ENCODE measurements at places on chromosomes 5 and 9.

GRCh38 chr9:92761686-92762085 lies 2.9 kb downstream of the BICD2 start:
- no peak for DNase-seq

- DNase-seq, result no peak
Measured at GRCh38 chr5:33276628-33276950, 164.2 kb upstream of the TARS1 start.

GRCh38 chr9:90873422-90873821 lies 71.8 kb downstream of the SYK start:
- DNase-seq, result no peak

DNA sequence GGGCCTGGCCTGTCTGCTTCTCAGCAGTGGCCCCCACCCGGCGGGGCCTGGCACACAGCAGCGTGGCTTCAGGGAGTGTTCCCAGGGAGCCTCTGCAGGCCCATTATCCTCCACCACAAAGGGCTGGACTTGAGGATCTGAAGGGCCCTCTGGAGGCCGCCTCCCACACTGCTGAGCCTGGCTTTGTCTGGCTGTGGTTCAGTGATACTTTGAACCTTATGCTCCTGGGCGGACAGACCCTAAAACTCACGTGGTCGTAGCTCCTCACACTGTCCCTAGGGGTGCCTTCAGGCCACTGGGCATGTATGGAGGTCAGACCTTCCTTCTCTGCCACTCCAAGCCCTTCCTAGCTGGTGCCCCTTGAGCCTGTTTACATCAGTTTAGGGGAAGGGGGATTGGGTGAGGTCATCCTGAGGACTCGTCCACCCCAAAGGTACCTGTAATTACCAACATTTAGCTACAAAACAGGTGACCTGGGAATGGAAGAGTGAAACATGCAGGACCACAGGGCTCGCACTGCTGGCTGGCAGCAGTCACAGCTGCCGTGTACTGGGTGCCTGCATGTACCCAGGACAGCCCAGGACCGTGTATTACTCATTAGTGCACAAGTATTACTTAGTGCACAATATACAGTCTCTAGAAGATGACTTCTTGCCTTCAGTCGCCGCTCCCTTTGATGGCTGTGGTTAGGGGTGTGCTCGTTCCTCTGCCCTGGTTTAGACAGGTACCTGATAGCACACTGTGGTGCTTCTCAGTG lies 8.5 kb downstream of the GRHPR start:
- no peak for DNase-seq

GRCh38 chr9:127974769-127975261 lies 6.0 kb downstream of the EEIG1 start:
- DNase-seq, result no peak

DNA sequence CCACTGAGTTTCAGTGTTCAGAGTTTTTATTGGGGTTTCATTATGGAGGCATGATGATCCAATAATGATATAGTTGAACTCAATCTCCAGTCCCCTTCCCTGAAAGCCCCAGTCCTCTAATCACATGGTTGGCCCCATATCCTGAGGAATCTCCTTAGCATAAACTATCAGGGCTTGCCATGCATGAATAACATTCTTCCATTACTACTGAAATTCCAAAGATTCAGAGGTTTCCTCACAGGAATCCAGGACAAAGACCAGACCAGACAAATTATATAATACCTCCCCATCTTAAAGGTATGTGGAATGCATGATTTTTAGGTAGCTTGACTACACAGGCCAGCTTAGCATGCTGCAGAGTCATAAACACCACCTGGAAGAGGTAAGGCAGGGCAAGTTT lies 15.5 kb upstream of the LRRTM2 start:
- DNase-seq, result no peak

DNA sequence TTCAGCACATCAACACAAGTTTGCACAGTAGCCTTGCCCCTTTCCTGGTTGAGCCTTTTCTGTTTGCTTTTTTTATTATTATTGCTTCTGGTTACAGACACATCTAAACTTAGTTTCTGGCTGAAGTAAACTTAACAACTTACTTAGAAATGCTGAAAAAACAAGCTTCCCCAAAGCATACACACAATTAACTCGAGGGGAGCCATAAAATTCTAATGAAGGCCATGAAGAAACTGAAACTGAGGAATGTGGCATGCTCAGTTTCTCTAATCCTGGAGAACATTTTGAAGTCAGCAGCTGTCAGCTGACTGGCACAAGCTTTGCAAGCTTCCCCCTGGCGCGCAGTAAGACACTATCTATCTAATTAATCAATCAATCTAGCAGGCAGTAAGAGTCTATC lies 3.7 kb downstream of the MYO10 start:
- no peak for DNase-seq

DNA sequence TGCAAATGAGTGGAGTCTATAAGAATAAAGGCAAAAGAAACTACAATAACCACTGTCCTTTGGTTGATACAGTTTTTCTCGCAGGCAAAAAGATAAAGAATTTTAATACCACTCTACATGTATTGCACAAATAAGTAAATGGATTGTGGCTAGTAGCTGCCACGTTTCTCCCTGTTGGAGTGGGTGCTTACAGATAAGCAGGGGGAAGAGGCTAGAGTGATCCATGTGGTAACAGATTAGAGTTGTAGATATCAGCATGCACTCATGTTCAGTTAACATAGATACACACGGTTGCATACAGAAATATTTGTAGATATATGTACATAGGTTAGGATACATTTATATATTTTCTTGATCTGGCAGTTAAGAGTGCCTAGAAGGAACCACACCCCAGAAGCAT lies 179.5 kb downstream of the ARHGEF28 start:
- no peak for DNase-seq

- DNase-seq, result no peak
Measured at GRCh38 chr9:113957821-113958341, 81.8 kb downstream of the ZNF618 start.

DNA sequence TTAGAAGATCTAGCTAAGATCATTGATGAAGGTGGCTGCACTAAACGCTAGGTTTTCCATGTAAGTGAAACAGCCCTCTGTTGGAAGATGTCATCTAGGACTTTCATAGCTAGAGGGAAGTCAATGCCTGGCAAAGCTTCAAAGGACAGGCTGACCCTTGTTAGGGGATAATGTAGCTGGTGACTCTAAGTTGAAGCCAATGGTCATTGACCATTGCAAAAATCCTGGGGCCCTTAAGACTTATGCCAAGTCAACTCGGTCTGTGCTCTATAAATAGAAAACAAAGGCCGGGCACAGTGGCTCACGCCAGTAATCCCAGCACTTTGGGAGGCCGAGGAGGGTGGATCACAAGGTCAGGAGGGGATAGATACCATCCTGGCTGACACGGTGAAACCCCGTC lies 26.6 kb upstream of the FIBCD1 start:
- DNase-seq, result no peak

DNA sequence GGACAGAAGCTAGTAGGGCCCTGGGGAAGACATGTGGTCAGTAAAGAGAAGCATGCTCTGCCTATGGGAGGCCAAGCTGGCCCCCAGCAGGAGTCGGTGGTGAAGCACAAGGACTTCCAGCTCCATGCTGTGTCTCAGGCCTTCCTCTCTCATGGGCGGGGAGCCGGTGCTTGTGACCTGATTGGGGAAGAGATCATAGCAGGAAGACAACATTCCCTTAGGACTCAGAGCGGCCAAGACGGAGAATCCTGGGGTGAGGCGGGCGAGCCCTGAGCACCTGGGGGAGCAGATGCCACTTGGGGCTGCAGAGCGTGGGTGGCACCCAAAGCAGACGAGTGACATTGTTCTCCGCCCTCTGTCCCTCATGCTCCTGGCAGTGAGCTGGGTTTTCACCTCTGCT lies 33.3 kb upstream of the CNOT6 start:
- no peak for DNase-seq

DNA sequence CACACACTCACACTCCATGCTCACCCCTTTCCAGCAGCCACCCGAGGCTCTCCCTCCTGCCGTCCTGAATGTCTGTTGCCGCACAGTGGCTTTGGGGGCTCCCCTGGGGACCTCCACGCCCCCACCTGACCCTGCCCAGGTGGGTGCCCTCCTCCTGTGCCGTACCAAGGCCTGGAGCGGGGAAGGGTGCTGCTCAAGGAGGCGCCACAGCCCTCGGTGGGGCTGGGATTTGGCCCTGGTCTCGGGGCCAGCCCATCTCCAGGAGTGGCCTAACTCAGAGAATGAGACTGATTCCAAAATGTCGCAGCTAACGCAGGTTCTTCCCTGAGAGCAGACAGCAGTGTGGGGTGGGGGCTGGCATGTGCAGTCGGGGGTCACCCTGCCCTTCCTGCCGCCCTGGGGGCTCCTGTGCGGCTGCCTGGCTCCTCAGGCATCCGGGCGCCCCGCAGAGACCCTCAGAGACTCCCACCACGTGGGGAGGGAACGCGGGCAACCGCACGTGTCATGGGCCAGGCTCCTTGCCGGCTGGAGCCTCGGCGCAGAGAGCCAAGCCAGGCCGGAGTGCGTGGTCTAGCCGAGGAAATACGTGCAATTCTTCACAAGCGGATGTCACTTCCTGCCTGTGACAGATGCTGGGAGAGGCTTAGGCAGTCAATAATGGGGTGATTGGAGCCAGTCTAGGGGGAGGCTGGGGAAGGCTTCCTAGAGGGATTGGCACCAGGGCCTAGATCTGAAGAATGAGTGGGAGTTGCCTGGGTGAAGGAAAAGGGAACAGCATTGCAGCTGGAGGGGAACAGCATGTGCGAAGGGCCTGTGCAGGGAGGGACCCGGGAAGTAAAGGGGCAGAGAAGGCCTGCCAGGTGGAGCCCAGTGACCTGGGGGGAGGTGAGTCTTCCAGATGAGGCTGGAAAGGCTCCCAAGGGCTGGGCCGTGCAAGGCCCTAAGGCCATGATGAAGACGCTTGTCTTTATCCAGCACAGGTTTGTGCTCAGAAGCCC lies 44.1 kb downstream of the C9orf50 start:
- no peak for DNase-seq

- DNase-seq, result no peak
Measured at GRCh38 chr9:133210202-133210532, 1.1 kb upstream of the OBP2B start.

DNA sequence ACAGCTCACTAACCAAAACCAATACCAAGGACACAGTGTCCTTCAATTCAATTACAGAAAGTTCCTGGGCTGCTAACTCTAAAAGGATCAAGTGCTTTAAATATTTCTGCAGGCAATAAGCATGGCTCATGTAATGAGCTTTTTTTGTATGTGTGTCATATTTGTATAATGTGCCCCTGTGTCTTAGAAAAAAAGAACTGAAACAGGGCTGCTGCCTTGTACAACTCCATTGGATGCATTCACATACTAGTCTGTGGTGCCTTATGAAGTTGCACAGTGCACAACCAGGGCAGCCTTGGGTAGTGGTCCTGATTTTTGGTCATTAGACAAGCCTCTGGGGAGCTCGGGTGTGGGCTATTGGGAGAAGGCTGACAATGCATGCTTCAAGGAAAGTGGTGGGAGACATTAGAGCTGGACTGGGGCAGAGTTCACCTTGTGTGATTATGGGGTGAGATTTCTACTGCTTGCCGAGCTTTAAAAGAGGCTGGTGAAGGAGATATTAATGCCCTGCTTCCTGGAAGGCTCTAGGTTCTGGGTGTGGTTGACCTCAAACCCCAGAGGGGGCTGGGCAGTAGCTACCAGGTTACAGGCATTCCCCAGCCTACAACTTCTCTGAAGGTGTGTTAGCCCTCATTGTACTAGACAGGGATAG lies 3.6 kb upstream of the CPEB4 start:
- DNase-seq, result no peak

- no peak for DNase-seq
Measured at GRCh38 chr9:112552229-112553056, 65.8 kb downstream of the KIAA1958 start.

DNA sequence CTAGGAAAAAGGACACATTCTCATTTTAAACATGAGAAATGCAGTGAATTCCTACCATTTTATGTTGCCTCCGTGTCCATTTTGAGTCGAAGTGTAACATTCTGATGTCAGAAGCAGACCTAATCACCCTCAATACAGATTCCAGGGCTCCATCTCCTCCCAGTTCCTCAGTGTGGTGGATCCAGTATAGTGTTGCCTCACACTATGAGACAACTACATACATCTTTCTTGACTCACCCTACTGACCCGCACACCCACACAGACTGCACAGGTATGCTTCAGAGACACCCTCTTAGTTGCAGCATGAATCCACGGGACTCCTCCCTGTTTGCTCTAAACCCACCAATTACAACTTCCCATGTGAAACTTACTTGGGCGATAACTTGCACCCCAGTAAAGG lies 564.9 kb downstream of the SEMA5A start:
- no peak for DNase-seq

GRCh38 chr5:56667692-56668091 lies 147.7 kb upstream of the MAP3K1 start:
- DNase-seq, result no peak

DNA sequence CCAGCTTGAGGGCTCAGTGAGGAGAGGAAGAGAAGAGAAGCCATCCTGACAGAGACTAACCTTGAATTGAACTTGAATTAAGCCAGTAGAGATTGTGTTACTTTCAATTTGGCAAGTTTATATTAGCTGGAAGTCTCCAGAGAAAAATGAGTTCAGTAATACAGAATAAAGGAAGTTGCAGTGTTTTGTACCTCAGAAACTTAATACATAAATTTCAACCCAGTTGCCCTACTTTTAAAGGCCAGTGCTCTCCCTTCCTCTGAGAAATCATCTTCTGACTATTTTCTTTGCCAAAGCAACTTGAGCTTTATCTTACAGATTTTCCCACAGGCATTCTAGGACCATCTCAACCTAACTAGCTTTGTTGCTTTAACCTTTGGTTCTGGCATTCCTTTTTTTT lies 231.0 kb upstream of the GAS1 start:
- DNase-seq, result no peak

DNA sequence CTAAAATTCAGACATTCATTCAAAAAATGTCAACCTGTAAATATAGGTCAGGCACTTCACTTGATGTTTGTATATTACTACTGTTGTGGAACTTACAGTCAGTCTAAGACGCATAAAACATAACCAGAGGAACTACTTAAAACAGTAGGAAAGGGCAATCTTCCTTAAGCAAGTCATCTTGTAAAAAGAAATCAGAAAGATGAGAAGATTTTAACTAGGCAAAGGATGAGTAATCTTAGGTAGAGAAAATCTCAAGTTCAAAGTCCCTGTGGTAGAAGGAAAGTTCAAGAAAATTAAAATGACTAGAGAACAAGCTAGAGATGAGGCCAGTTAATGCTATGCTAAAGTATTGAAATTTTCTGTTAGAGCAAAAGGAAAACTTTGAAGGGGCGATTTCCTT lies 152.4 kb downstream of the RAPGEF6 start:
- no peak for DNase-seq

- DNase-seq, result no peak
Measured at GRCh38 chr9:107866711-107867311, 377.2 kb upstream of the KLF4 start.

- no peak for DNase-seq
Measured at GRCh38 chr5:107687937-107688336, 17.2 kb upstream of the EFNA5 start.

DNA sequence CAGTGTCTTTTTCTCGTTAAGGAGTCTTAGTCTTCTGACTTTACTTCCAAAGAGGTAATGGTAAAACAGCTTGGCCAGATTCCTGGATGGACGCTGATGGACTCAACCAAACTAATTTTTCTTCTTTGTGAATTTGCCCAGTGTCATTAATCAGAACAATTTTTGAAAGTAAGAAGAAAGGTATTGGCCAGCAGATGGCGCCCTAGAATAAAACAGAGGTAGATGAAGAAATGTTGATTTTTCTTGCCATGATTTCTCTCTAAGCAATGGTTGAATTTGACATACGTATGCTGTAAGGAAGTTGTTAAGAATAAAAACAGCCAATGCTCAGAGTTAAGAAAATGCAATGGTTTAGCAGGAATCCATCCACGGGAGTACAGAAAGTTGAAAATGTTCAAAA lies 500.0 kb downstream of the DIRAS2 start:
- DNase-seq, result no peak

GRCh38 chr5:124660229-124661093 lies 86.0 kb downstream of the ZNF608 start:
- DNase-seq, result no peak

GRCh38 chr5:141771031-141771430 lies 89.0 kb upstream of the ARAP3 start:
- no peak for DNase-seq
